Vagina (tissue), 2 donors: ENCODE measurements at places on chromosomes 3 and 15.

- no peak for DNase-seq
These were observed 405.1 kb downstream of the LPP start for GRCh38 chr3:188559072-188559429.

DNA sequence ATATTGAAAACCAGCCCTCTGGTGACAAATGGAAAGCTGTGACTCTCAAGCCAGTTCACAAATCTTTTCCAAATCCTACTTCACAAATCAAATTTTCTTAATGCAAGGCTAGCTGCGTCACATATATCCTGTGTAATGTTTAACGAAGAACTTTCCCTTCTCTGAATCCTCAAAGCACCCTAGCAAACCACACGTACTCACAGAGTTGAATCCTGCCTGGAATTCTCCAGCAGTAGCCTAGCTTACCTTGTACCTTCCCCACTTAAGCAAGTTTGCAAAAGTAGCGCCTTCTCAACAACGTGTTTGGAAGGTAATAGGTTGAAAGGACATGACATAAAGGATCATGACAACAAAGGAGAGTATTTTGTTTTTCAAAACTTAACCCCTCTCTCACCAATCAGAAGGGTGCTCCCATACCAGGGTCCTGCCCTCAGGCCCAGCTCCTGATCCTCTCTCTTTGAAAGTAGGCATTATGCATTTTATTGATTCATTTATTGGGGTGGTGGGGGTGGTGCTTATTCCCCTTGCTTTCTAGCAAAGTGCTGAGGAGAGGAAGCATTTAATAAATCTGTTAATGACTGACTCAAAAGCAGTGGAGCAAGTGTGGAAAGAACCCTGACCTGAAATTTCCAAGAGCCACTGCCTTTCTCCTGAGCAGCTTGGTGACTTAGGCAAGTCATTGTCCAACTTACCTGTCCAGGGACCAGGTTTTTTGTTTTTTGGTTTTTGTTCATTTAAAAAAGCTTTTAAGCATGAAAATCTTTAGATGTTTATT lies 531.6 kb downstream of the MECOM start:
- DNase-seq, result no peak

DNA sequence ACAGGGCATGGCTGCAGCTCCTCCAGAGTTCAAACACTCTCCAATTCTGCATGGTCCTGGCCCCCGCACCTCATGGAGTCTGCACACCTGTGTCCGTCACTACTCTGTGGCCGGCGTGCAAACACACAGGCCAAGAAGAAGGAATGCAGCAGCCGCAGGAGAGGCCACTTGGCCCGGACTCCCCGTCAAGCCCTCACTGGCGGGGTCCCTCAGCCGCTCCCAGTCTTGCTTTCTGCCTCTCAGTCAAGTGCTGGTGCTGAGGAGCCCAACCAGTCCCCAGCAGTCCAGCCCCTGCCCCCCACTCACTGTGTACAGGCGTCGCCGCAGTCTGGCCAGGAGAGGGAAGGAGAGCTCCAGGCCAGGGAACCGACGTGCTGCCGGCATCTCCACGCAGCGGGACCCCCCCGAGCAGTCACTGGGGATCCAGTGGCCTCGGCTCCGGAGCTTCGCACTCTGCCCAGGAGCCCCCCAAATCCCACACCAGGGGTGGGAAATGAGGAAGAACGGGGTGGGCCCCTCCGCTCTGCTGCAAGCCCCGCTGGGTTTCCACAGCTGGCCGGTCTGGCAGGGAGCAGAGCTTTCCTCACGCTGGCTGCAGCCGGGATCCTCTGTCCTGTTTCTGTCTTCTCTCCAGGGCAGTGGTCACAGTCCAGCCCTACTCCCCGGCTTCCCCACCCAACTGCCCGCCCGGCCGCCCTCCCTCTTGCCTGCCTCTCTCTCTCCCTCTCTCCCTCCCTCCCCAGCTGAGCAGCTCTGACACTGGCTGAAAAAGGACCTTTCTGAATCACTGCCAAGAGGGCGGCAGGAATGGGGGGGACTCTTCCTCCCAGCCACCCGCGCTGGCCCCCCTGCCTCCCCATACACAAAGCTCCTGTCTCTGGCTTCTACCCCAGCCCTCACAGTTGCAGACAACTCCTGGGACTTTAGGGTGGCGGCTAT lies 16.0 kb downstream of the TNK2 start:
- DNase-seq, result no peak

DNA sequence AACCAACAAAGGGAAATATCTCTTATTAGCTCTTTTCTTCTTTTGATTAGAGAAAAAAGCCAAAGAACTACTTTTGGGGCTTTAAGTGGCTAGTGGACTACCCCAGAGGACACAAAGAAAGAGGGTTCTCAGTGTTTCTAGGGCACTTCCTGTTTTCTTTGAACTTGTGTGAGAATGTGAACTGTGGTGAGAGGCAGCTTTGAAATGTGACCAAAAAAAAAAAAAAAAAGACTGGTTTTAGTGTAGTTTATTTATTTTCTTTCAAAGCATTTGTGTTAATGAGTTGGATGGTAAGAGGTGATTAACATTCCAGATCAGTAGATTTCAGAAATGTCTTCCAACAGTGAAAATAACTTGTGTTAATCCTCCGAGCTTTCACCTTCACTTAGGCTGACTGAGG lies 32.4 kb downstream of the SELENOT start:
- no peak for DNase-seq

- no peak for DNase-seq
These were observed 2.6 kb upstream of the DAPK2 start for GRCh38 chr15:64048781-64049460.

GRCh38 chr15:71601038-71601834 lies 209.1 kb upstream of the NR2E3 start:
- DNase-seq, result no peak

DNA sequence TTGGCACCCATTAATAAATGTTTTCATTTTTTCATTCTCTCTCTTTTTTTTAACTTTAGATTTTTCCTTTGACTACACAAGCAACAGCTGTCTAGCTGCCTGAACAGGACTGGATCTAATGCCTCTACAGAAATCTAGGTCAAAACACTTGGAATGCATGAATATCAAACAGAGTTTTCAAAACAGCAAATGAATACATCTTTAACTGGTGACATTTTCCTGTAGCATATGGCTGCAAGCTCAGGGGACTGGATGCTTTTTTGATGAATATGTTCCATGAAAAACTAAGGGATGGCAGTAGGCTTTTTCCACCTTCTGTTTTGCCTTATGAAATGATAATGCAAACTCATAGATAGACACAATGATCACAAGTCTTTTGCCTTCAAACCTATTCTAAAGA lies 661.7 kb downstream of the MCTP2 start:
- DNase-seq, result no peak

GRCh38 chr3:71495708-71496472 lies 87.6 kb downstream of the FOXP1 start:
- DNase-seq, result no peak

DNA sequence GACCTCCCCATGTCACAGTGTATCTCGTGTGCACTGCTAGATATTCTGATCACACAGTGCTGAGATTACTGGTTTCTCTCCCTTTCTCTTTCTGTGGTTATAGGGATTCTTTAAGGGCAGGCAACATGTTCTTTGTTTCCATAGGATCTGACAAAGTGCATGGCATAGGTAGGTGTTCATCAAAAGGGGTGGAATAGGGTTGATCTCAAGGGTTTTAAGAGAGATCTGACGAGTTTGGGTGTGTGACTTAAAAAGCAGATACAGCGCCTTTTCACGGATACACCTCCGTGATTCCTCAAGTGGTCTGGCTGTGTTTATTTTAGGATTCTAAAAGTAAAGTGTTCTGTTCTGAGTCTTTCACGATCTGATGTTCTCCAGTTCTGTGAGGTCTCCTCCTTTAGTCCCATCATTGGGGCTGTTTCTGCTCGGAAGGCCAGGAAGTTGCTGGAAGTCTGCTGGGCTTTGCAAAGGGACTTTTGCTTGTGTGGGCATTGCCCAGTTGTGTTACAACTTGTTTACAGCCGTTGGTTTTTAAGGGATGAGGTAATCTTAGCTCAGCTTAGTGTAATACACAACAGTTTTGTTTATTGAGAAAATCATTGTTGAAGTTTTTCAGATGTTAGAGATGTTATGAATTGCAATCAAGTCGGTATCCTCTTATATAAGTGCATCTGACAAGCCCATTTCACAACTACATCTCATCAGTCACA lies 34.8 kb downstream of the IGF1R start:
- DNase-seq, result no peak

DNA sequence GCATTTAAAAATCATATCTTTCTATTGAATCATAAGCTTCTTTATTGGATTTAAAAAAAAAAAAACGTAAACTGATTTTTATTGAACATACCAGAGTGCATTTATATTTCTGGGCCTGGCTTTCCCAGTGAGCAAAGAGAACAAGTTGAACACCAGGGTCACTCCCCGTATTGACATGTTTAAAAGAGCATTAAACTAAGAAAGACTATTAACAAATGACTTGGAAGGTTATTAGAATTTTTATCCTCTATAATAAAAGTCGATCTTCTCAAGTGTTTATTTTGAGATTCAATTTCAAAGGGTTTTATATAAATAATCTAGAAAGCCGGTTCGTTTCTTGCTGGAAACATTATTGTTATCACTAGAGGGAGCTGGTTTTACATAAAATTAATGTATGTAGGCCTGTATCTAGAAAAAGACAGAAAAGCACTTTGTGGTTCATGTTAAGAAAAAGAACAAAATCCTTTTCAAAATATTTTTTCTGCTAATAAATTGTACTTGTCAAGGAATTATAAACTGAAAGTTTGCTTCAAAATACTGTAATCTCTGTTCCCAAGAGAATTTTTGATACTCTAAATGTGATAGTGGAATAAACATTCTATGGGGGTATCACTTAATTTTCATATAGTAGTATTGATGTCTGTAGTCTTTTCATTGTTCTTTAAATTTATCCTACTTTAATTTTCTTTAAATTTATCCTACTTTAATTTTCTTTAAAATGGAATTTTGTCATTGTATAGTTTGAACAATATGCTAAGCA lies 321.8 kb upstream of the MME start:
- DNase-seq, result no peak

GRCh38 chr3:16033889-16034687 lies 140.4 kb upstream of the GALNT15 start:
- DNase-seq, result no peak

DNA sequence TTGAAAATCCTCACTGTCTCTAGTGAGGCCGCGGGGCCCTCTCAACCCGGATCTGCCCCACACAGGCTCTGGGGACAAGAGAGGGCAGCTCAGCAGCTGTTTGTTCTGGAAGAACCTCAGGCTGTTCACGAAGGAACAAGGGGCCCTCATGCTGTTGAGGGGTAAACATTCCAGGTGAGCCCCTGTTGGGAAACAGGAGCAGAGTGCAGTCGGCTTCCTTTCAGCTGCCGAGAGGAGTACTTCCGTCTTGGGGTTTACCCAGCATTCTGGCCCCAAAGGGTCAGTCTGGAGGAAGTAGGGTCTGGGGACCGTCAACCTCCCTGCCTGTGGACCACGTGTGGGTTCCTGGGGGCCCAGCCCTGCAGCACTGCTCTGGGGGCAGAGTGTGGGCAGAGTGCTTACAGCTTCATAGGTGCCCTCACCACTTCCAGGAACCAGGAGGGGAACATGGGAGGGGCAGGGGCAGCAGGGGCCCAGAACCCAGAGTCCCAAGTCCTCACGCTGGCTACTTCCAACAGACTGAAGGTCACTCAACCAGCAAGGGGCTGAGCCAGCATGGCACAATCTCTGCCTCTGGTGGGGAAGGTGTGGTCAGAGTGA lies 49.2 kb upstream of the CTSH start:
- DNase-seq, result no peak

GRCh38 chr3:110910346-110910955 lies 161.2 kb upstream of the NECTIN3 start:
- DNase-seq, result no peak

DNA sequence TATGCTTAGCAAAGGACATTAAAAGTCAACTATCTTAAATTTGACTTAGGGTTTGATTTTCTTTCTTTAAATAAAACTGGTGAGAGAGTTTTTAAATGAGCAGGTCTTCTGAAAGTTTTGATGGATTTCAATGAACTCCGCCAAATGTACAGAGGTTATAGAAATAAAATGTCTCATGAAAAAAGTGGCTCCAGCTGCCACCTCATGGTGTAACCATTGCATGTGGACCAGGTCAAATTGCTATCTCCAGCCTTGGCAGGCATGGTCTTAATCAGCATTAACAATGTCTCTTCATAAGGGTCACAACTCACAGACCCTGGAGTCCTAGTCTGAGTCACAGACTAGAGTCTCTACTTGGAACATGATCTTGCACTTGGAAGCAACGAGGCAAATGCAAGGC lies 182.3 kb downstream of the ADAMTS17 start:
- no peak for DNase-seq

GRCh38 chr15:72117486-72118016 lies 399 bp downstream of the MYO9A start:
- no peak for DNase-seq

GRCh38 chr3:25292036-25292435 lies 136.0 kb upstream of the RARB start:
- DNase-seq, result no peak

GRCh38 chr3:177490626-177491025 lies 293.3 kb upstream of the TBL1XR1 start:
- no peak for DNase-seq
